NCI-H1092 (cell line): ENCODE measurements at places on chromosomes 3 and 15.

- no peak for DNase-seq
Measured at GRCh38 chr15:84874981-84875699, 9.3 kb upstream of the SLC28A1 start.

- DNase-seq = no peak
Measured at GRCh38 chr3:135127946-135128470, 332.9 kb downstream of the EPHB1 start.

- no peak for DNase-seq
Measured at GRCh38 chr3:190492129-190492528, 21.8 kb upstream of the IL1RAP start.

GRCh38 chr15:64813075-64813474 lies 12.4 kb downstream of the PIF1 start:
- no peak for DNase-seq

DNA sequence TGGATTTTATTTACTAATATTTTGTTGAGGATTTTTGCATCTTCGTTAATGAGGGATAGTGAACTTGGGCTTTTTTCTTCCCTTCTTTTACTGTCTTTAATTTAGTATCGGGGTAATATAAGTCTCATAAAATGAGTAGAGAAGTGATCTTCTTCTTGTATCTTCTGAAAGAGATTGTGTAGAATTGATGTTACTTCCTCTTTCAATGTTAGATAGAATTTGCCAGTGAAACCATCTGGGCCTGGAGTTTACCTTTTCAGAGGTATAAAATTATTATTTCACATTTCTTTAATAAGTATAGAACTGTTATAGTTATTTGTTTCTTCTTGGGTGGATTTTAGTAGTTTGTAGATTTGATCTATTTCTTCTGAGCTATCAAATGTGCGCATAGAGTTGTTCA lies 7.8 kb downstream of the HESX1 start:
- no peak for DNase-seq

DNA sequence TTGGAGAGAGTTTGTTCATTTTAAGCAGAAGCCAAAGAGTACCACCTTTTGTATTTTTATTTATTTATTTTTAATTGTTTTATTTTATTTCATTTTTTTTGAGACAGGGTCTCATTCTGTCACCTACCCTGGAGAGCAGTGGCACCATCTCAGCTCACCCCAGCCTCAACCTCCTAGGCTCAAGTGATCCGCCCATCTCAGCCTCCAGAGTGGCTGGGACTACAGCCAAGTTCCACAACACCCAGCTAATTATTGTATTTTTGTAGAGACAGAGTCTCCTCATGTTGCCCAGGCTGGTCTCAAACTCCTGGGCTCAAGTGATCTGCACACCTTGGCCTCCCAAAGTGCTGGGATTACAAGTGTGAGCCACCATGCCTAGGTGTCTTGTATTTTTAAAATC lies 9.6 kb downstream of the CCR8 start:
- DNase-seq = no peak

- DNase-seq = no peak
Measured at GRCh38 chr3:106765342-106765741, 611.9 kb upstream of the CCDC54 start.
